ENCODE measurements at places on chromosomes 6 and 20. TPM values are rescaled to one million over a fixed set of nuclear protein-coding genes. Genes with fewer than 3 reads are reported as not detected.

DNA sequence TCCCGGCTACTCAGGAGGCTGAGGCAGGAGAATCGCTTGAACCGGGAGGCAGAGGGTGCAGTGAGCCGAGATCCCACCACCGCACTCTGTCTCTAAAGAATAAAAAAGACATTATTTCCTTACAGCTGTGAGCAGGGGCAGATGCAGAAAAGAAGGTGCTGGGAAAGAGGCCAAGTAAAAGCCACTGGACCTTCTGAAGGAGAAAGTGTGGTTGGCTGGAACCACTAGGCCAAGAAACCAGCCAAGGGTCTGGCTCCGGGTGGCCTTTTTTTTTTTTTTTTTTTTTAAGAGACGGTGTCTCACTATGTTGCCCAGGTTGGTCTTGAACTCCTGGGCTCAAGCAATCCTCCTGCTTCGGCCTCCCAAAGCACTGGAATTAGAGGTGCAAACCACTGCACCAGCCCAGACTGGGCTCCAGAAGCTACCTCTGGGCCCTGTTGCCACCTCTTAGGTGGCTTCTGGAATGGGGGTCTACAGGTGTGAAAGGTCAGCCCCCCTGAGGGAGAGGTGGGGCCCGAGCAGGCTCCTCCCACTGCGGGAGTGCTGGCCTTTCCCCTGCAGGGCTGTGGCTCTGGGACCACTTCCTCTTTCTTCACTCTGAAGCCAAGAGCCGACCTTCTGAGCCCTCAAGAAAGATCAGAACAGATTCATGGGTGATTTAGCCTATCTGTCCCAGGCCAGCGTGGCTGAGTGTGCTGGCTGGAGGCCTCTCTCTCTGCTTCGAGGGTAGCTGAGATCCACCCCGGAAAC lies at the start of gene FGD2:
TSS of gene FGD2 (plus strand) at position 595 of the 750 bp plus-strand sequence. CDS start 163 bp downstream, outside the sequence.
- no peak for DNase-seq

GRCh38 chr20:50913690-50914375 lies 17.4 kb downstream of the ADNP start:
- peak; percentile 38 for DNase-seq

DNA sequence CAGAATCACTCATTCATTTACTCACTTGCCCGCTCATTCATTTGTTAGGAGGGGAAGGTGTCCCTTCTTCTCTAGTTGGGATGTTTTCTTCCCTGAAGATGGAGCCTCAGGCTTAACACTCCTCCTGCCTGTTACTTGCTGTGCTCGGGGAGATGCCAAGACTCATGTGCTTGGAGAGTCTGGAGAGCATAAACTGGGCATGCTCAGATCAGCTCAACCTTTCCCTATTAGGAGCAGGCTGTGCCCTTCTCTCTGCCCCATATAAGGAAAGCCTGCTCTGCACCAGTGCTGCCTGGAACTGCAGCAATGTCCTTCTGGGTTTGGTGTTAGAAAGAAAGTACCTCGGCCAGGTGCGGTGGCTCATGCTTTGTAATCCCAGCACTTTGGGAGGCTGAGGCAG lies 18.0 kb upstream of the UBE2V1 start:
- no peak for DNase-seq

DNA sequence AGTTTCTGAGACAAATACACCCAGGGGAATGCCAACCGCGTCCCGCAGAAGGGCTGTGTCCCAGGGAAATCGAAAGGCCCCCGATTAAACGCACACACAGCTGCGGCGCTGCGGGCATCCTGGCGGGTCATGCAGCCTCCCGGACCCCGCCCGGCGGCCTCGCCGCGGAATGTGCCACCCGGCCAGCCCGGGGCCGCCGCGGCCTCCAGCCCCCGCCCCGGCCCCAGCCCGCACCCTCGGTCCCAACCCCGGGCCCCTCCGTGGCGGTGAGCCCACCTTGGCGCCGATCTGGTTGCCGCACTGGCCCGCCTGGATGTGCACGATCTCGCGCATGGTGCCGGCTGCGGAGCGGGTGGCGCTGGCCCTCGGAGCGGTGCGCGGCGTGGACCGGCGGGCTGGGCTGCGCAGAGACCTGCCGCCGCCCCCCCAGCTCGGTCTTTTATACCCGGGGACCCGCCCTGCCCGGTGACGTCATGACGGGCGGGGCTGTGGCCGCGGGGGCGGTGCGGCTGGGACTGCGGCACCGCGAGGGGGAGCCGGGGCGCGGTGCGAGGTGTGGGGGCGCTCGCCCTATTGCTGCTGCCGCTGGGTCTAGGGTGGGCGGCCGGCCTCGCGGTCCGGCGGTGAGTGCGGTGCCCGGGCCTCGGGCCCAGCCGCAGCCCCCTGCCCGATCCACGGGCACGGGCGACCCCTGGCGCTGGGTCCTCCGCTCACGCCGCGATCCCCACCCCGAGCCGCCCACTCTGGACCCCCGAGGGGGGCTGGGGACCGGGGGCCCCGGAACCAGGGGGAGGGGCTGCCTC lies at the start of gene TUBB2A:
TSS of gene TUBB2A (minus strand) at position 414 of the 803 bp plus-strand sequence. CDS start at position 333, 81 bp downstream.
- peak; percentile 87 for DNase-seq

DNA sequence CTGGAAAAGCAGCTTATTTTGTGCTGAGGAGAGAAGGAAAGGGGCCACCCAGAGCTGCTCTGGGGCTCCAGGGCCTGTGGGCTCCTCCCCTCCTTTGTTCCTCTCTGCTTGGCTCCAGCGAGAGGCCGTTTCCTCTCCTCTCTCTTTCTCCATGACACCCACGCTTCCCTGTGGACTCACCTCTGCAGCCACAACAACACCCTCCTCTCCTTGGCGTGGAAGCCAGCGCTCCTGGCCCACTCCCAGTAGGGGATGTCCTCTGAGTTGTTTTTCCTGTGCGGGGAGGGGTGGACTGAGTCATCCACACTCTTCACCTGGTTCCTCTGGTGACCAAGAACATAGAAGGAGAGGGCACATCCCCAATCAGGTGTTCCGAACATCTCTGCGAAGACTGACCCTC lies 4.9 kb upstream of the CDSN start:
- no peak for DNase-seq

DNA sequence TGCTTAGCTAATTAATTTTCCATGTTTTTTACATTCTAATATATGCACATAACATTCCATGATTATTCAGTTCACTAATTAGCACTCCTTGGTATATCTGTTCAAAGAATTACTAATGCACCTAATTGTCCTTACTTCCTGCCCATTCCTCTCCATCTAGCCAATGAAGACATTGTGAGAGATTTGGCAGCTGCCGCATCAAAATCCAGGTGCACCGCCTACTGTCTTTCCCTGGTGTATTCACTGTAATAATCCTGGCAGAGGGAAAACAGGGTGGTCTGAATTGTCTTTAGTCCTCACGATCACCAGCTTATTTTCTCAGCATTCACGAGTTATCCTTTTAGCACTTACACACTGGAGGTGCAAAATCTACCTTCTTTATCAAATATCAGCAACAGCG lies 61.0 kb upstream of the SCGN start:
- no peak for DNase-seq

- DNase-seq, result no peak
Measured at GRCh38 chr6:159919800-159920199, 29.0 kb downstream of the MAS1 start.

The LST1 gene
- not detected for total RNA-seq

- no peak for DNase-seq
Measured at GRCh38 chr20:51600950-51601349, 58.4 kb upstream of the NFATC2 start.

- DNase-seq, result no peak
Measured at GRCh38 chr20:43682446-43682845, 15.5 kb downstream of the MYBL2 start.

- no peak for DNase-seq
Measured at GRCh38 chr6:21158873-21159272, 434.7 kb upstream of the SOX4 start.

DNA sequence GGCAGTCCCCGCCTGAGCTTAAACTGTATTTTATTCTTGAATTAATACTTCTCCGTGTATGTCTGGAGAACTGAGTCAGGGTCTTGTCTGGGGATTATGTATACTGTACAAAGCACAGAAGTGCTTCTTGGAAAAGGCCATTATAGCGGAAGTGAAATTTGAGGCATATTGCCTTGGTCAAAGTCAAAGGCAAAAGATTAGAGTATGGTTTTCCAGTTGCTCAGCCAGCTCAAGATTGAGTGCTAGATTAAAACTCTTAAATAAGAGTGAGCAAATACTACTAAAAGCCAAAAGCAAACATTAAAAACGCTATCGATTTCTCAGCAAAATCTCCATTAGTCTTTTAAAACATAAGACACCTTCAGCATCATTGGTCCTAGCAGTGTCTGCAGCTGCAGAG lies 207.7 kb upstream of the MAN1A1 start:
- DNase-seq, result no peak

The EPHA7 gene
- not detected for total RNA-seq

GRCh38 chr6:170181338-170181690 lies 109.6 kb downstream of the DLL1 start:
- DNase-seq, result no peak

DNA sequence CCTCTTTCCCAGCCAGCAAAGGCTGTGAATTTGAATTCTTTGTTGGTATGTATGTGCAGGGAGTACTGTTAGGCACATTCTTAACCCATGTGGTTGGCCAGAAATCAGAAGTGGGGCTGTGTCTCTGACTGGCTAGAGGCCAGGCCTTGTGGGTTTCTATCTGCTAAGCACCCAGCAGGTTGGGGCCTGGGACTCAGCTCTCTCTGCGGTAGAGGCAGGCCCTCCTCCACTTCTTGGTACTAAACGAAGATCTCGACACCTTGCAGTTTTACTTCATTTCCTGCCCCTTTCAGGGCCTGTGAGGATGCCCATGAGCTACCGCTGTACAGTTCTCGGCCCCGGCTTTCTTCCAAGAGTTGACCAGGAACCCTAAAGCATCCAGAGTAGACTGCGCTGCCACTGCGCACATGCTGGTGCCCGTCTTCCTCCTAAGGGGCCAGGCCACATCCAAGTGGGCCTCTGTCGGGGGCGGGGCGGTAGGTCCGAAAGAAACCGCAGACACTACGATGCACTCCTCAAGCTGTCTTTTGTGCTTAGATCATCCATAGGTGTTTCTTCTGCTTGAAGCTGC lies 51.1 kb downstream of the TCP11 start:
- peak; percentile 52 for DNase-seq

- no peak for DNase-seq
Measured at GRCh38 chr6:28875191-28875747, 48.5 kb downstream of the TRIM27 start.

DNA sequence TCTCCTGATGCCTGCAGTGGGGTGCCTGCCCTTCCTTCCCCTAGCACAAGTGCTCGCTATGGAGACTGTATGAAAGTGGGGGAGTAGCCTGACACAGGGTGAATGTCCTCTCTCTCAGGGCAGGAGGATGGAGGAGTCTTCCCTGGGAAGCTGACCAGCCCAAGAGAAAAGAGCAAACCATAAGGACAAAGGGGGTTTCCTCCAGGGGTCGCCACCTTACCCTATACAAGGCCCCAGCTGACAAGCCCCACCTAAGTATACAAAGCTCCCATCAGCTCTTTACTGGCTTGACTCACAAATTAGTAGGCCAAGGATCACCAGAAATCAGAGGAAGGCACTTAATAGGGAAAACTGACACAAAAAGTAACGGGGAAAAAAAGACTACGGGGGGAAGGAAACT lies 54.1 kb downstream of the PLAGL1 start:
- DNase-seq, result no peak

DNA sequence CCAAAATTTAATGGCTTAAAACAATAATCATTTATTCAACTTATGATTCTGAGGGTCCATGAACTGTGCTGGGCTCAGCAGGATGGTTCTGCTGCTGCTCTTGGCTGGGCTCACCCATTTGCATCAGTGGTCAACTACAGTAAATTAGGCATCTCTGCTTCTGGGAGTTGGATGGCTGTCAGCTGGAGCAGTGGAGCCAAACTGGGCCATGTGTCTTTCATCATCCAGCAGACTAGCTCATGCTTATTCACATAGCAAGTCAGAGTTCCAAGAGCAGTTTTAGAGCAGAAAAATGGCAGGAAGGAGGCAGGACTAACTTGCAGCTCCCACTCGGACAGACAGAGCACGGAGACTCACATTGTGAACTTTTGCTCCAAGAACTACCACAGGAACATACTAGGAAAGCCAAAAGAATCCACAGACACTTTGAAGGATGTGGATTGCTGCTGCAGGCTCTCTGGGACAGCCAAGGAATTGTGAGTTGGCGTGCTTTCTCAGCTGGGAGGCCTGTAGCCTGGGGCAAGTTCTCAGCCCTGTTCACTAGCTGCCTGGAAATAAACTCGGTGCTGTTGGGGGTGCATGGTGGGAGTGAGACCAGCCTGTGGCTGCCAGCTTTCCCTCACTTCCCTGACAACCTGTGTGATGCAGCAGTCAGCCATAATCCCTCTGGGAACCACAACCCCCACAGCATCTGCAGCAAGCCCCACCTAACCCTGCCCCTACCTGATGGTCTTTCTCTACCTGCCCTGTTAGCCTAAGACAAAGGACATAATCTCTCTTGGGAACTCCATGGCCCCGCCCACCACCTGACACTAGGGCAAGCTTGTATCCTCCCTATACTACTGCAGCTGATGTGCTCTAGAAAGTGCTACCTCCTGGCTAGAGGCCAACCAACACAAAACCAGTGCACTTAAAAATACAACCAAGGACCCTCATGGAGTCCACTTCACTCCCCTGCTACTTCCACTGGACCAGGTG lies 129.0 kb downstream of the JPH2 start:
- DNase-seq, result no peak

- DNase-seq, result no peak
Measured at GRCh38 chr20:53301869-53302268, 291.8 kb downstream of the ZNF217 start.

GRCh38 chr20:44811150-44811685 lies 872 bp upstream of the RIMS4 start:
- DNase-seq, result no peak

DNA sequence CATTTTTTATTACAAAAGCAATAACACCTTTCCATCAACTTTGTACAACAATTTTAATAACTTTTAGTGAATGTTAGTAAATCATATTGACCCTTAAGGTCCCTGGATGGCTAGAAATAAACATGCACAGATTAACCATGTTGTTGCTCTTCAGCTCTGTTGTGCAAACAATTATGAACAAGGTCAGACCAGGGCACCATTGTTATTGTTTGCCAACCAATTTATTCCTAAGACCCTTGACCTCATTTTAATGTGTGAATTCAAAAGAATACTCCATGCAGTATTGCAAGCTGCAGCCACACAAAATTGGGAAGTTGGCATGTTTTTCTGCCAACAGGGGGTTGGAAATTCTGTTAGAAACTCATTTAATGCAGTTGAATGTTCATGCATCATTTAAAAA lies 426.6 kb upstream of the MAP3K7 start:
- no peak for DNase-seq

- DNase-seq, result no peak
Measured at GRCh38 chr6:132459605-132459952, 53.3 kb downstream of the STX7 start.

The EPPIN gene
- total RNA-seq, result not detected

DNA sequence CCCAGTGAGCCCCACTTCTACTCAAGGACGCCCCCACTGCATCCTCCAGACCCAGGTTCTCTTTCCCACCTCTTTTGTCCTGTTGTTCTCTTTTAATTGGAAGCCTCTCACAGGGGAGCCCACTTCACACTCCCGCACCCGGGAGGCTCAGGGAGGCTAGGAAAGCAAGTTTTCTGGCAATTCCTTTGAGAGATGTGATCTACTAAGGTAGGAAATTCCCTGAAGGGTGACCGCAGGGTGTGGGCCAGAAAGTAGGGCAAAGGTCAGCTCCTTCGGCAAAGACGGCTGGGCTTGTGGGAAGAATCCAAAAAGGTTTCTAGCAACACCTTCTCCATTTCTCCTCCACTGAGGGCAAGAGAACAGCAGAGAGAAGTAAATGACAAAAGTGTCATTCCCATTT lies 98.1 kb upstream of the PTPN1 start:
- DNase-seq, result no peak

Data from SJSA1 (cell line).